ENCODE measurements at places on chromosomes 3 and 15.

- DNase-seq = no peak
Measured at GRCh38 chr3:38276081-38276916, 5.8 kb upstream of the SLC22A14 start.

DNA sequence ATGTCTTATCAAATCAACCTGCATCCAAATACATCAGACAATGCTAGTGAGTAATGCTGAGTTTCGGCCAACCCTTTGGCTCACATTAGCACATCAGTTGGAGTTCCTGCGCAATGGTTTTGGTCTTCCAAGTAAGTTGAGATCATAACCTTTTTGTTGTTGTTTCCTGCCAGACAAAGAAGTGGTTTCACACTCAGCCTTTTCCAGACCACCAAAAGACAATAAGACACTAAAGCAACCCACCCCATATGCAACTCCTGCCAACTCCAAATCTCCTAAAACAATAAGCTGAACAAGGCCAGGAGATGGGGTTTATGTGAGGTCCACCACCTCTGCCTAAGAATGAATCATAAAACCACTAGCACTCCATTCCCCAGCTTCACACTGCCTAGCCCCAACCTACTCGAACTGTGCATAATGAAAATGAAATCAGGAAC, 177.0 kb downstream of the ERC2 start:
- DNase-seq = no peak

GRCh38 chr15:77024273-77025082, 29.6 kb downstream of the PSTPIP1 start:
- no peak for DNase-seq

DNA sequence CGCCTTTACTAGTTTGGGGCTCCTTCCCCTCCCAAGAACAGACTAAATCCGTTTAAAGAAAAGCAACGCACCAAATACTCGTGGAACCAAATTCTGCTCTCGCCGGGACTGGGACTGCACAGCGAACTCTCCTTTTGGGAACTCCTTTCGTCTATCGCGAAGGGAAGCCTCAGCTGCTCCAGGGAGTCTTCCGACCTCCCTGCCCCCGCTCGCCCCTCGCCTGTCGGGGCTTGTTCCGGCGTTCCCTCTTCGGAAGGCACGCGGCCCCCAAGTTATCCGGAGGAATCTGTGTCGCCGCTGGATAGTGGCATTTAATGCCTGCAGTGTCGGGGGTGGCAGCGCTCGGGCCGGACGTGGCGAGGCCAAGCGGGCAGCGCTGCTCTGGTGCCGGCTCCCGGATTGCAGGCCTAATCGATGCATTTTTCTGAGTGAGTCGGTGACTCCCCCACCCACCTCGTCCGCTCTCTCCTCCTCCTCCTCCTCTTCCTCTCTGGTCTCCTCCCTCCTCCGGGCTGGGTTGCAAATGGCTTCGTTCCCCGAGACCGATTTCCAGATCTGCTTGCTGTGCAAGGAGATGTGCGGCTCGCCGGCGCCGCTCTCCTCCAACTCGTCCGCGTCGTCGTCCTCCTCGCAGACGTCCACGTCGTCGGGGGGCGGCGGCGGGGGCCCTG, at the start of gene TRIM71:
Gene TRIM71 (plus strand): TSS at position 440 of the 671 bp plus-strand sequence. CDS start 84 bp downstream, at position 524.
- no peak for DNase-seq

DNA sequence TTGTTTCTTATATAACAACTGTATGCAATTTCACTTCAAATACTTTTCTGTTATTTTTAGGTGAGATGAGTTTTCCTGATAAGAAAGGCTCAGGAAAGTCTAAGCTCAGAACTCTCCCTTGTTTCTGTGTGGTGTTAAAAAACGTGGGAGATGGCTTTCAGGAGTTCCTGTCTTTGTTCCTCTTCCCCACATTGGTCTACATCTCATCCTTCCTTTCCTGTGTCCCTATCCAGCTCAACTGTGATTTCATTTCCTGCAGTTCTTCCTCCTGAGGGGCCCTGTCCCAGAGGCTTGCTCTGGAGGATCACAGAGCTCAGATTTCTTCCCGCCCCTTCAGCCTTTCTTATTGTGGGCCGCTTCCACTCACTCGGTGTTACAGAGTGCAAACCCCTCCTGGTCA, 11.2 kb downstream of the SEC13 start:
- DNase-seq = no peak

DNA sequence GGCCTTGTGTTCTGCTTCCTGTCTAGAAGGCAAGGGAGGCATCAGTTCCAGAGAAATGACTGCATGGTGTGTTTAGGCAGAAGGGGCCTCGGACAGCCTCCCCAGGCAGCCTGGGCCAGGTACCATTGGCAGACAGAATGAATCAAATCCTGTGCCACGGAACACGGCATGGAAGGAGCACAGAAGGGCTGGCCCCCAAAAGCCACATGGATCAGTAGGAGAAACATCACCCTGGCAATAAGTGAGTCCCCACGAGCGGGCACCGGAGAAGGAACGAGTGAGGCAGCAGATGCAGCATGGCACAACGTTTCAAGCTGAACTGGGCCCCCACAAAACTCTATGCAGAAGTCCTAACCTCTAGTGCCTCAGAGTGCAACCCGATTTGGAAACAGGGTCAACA, 223.2 kb downstream of the ADAMTS17 start:
- DNase-seq = no peak

DNA sequence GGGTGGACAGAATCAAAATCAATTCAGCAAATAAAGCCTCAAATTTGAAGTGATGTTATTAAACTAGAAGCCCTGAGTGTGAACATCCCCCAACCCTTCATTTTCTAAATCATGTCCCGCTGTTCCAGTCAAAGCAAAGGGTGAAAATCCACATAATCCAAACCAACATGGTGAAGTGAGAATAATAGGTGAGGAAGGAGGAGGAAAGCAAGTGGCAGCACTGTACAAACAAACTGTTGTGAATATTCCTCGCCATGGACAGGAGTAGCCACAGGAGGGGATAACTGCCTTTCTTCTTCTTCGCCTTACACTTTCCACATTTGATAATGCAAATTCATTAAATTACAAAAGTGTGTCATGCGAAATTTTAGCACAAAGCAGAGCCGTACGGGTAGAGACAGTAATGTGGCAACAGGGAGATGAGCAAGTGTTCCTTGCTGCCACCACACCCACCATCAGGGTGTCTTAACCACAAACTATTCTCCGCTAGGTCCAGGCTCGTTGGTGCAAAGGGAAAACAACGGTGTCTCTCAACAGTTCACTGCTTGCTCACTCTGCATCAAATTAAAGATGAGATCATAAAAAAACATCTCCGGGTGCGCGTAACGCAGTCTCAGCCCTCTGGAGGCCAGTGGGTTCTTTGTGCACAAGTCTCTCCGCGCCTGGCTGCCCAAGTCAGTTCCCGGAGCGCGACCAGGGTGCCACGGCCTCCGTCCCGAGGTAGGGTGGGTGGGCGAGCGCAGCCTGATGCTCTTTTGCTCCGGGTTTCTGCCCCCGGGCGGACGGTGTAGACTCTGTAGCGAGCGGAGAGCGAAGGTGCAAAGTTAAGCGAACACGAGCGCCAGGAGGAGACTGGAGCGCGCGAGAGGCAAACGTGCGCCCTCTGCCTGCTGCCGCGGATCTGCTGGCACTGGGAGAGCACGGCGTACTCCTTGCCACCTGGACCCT, 6.7 kb downstream of the EPHA3 start:
- no peak for DNase-seq
